Stimulated activated naive CD8-positive, alpha-beta T cell treated with anti-CD3 and anti-CD28 coated beads, Interleukin-15, Interleukin-2, amounts not matched to agents 100 U/mL and 50 U/mL, for 24 hours (primary cell): ENCODE measurements at places on chromosomes 5 and 9.

DNA sequence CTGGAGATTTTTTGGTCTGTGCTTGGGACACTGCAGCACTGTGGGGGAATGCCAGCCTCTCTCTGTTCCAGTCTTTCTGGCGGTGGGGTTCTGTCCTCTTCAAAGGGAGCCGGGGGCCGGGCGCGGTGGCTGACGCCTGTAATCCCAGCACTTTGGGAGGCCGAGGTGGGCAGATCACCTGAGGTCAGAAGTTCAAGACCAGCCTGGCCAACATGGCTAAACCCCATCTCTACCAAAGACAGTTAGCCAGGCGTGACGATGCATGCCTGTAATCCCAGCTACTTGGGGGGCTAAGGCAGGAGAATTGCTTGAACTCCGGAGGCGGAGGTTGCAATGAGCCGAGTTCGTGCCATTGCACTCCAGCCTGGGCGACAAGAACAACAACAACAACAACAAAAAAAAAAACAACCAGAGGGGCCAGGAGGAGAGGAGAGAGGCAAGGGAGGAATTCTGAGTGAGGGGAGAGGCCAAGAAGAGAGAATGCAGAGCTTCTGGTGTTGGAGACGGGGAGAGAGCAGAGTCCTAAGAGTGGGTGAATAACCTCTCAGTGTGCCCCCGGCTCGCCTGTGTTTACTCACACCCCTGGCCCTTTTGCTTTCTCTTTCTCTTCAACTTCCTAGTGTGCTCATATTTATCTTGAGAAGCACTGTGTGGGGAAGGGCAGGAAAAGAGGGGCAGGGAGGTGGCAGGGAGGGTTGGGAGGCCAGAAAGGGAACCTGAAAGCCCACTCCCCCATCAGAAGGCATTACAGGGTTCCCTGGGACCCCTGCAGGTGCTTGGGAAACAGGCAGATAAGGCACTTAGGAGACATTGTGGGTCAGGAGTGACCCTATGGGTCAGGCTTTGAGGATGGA lies 3.2 kb upstream of the SET start:
- DNase-seq: peak; percentile 37

DNA sequence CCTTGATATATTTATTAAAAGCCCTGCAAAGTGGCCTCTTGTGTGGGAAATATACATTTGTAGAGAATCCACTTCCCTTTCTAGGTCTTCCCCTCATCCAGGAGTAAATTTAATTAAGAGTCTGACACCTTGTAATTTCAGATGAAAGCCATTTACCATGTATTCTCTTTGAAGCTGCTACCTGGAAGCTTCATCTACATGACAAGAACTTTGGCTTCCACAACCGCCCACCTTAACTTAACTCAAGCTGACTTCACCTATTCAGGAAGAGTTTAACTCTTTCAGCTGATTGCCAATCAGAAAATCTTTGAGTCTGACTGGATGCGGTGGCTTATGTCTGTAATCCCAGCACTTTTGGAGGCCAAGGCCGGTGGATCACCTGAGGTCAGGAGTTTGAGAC lies 899.9 kb downstream of the TAF11L14 start:
- DNase-seq: no peak

DNA sequence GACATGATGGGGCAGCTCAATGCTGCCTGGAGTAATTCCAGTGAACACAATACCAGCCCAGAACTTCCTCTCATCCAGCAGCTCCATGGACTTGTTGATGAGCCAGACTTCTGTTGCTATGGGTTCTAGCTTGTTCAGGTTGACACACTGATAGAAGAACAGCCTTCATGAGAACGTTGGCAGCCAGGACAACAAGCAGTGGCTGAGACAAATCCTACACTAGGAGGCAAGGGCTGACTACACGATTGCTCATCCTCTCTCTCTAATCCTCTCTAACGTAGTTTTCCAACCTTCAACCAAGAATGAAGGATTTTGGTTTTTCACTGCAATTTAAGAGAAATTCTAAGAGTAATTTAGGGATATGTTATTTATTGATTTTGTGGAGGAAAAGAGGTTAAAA lies 67.8 kb downstream of the NIPSNAP3B start:
- DNase-seq: no peak

- peak; percentile 59 for DNase-seq
Measured at GRCh38 chr9:94668928-94669729, 29.8 kb upstream of the FBP1 start.
